ENCODE measurements at places on chromosomes 7 and 10.

DNA sequence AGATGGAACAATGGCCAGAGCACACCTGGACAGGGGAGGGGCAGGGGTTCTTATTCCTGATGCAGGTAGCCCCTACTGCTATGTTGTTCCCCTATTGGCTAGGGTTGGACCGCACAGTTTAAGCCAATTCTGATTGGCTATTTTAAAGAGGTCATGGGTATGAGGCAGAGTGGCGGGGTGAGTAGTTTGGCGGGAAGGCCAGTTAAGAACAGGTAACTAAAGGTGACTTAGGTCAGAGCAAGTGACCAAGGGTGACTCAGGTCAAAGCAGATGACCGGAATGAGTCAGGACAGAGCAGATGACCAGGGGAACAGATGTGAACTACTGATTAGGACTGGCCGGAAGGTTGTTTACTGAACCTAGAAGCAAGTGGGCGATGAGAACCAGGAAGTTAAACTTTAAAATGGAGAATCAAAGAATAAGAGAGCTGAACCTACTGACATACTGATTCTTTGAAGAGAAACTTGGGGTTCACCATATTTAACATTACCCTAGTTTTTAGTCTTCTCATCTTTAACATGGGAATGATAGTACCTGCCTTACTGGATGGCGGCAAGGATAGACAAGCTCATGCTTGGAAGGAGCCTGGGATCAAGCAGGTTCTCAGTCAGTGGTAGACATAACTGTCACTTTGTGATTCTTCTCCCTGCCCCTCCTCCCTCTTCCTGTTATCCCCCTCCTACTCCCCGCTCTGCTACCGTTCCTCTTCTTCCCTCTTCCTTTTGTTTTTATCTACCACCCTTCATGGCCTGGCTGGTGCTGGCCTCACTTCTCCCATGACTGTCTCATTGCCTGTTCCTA is 55.0 kb downstream of the CCNY start:
- DNase-seq: no peak

DNA sequence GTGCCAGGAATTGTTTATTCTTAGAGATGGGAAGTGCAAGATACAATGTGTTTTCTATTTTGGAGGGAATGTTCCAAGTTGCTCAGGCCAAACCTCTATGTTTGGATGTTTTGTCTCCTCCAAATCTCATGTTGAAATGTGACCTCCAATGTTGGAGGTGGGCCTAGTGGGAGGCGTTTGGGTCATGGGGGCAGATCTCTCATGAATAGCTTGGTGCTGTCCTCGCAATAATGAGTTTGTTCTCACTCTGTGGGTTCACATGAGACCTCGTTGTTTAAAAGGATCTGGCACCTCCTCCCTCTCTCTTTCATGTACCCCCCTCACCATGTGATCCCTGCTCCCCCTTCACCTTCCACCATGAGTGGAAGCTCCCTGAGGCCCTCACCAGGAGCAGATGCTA is 8.3 kb upstream of the GDF10 start:
- DNase-seq: no peak

DNA sequence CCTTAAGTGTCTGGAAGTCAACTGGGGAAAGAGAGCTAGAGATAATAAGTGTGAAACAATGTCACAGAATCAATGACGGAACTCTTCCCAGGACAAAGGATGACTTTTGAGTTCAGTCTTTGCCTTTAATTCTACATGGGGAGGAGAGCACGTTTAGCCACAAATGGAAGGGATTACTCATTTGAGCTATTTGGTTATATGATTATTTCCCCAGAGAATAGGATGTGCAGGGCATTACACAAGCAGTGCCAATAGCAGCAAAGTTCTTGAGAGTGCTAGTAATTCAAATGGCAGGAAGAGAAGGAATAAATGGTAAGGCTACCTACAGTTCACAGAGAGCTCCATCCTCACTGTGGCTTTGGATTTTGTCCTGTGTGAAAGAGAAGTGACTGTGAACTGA is 6.0 kb downstream of the EGFR start:
- DNase-seq: no peak

- no peak for DNase-seq
Measured at GRCh38 chr7:108292541-108292940, 162.4 kb upstream of the LAMB4 start.

DNA sequence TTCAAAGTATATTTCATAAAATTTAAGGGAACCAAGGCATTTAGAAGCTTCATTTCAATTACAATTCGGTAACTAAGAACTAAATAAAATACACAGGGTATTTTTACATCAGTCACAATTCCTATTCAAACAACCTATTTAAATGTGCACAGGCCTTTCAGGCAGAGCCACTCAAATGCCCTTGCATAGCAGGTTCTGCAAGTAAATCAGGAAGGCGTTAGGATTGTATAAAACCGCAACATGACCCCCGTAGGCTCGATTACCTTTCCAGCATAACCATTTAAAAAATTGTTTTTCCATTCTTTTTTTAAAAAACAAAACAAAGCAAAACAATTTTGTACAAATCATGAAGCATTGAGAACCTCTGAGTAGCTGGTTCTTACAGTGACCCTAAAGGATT is 289.9 kb upstream of the SP8 start:
- DNase-seq: no peak

GRCh38 chr10:30433306-30433729 is 666 bp upstream of the MAP3K8 start:
- peak; percentile 71 for DNase-seq

DNA sequence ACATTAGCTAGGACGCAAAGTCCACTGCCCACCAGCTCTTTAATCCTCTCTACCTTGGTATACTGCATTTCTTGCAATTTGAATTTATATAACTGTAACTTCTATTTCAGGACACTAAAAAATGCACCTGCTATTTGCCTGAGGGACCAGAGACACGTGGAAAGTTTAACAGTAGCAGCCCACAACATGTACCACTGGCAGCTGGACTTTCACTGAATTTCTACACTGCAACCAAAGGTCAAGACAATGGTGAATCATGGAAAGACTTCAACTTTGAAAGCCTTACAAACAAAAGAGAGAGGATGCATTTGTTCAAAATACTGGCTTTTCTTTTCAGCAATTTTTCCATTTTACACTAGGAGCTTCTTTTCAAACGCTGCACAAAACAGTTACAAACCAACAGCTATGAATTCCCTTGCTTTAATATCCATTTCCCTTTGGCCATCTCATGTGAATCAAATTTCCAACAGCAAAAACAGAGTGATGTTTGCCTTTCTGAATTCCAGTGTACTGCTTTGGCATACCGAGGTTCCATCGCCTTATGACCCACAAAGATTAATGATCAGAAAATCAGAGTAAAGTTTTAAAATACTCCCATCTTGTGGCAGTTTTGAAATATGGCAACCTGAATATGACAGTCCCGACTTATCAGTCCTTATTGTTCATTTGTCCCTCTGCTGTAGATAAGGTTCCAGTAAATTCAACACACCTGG is 29.9 kb upstream of the HNRNPH3 start:
- no peak for DNase-seq
